NCI-H187 (cell line): ENCODE measurements at places on chromosomes 11 and 22.

GRCh38 chr11:20980736-20981135, 311.4 kb downstream of the NELL1 start:
- DNase-seq: no peak

GRCh38 chr11:47358731-47359051, 6.2 kb upstream of the MYBPC3 start:
- no peak for DNase-seq

DNA sequence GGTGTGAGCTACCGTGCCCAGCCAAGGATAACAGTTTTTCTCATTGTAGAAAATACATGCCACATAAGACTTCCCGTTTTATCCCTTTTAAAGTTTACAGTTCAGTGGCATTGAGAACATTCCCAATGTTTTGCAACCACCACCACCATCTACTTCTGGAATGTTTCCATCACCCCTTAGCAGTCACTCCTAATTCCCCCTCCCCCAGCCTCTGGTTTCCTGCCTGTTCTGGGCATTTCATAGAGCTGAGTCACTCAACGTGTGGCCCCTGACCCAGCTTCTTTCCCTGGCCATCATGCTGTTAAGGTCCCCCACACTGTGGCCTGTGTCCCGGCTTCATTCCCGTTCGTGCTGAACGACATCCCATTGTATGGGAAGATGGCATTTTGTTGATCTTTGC, 30.7 kb downstream of the FGF4 start:
- no peak for DNase-seq

DNA sequence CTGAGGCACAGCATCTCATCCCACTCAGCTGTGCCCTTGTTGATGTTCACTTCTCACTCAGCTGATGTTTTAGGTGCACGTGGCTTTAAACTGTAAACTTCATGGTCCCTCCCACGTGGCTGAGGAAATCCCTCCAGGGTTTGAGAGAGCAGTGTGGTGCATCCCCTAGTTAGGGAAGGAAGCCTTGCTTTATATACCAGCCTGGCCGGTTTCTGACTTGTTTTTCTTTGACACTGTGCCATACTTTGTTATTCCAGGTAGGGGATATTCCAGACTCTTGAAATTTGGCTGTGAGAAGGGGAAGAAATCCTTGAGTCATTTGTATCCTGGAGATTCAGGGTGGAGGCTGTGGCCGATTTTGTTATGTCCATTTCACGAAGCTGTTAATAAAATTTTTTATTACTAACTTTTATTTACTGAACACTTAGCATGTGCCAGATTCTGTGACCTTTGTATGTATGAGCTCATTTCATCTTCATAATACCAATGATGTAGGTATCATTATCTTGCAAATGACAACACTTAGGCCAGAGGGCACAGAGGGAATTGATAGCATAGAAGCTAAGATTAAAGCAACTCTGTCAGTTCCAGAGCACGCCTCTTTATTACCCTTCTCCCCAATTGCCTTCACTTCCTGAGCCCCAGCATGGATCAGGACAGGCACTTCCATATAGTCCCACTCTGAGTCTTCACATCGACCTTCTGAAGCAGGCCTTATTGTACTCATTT, 116.6 kb downstream of the NAV2 start:
- DNase-seq: no peak

DNA sequence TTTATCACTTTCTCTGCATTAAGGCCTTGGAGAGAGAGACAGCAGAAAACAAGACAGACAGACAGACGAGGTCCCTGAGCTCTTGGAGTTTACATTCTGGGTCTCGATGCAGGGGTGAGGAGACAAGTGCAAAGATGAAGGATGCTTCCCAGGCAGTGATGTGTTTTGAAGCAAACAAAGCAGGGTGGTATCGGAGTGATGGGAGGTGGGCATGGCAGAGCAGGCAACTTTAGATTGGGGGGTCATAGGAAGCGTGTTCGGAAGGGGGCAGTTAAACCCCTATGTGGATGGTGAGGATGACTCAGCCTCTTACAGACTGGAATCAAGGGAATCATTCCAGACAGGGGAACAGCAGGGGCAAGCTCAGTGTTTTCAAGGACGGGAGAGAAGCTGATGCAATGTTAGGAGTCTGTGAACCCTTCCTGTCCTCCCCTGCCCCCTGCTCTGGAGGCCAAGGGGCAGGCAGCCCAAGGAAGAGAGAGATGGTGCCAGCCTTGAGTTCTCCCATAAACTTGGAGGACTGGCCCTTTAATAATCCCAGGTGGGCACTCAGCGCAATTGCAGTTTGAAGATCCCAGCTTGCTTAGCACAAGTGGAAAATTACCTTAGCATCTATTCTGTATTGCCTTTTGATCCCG, 180.2 kb downstream of the CHST1 start:
- no peak for DNase-seq

DNA sequence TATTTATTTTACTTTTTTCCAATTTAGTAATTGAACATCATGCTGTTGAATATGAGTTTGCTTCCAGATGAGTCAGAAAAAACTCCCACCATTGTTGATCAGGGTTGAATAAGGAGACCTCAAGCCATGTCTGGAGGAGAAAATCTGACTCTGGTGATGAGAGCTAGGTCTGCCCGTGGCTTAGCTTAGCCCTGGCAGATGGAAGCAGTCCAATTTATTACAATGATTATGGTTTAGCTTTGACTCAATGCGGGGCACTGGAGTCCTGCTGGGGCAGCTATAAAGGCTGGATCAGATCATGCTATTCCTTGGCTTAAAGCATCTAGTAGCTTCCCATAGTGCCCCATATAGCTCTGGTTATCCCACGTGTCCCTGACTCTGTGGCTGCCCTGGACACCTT, 506.5 kb downstream of the MN1 start:
- no peak for DNase-seq

DNA sequence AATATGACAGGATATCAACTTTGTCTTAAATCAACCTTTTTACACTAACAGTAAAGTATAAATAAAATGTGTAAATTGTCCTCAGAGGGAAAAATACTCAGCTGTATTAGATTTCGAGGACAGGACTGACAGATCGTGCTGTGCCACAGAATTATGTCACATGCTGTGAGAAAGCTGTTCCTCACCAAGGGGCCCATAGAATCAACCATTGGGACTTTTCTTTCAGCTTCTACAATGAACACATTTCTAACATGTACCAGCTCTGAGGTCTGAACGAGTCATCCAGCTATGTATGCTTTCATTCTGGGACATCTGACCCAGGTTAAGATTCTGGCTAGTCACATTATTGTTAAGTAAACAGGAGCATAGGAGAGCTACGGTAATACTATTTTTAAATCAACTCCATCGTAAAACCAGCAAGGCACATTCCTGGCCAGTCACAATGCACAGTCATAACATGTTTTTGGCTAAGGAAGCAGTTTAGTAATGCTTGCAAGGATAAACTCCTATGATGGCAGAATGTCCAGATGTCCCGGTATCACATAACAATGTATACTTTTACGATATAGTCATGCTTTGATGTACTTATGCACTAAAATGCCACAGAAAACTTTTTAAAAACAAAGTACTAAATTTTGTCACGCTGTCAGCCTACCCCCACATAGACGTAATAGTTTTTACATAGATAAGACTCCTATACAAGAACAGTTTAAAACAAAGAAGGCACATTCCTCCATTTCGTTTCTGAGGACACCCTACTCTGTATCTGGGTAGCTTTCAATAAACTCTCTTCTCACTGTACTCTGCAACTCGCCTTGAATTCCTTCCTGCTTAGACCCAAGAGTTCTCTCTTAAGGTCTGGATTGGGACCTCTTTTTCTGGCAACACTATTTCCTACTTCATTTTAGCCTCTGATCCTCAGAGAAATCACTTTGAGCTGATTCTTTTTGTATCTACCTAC, 27.4 kb downstream of the ZNF214 start:
- DNase-seq: no peak

GRCh38 chr11:67055812-67056211, 835 bp upstream of the RHOD start:
- DNase-seq: no peak

GRCh38 chr11:12745787-12746186, 71.6 kb downstream of the TEAD1 start:
- DNase-seq: no peak

DNA sequence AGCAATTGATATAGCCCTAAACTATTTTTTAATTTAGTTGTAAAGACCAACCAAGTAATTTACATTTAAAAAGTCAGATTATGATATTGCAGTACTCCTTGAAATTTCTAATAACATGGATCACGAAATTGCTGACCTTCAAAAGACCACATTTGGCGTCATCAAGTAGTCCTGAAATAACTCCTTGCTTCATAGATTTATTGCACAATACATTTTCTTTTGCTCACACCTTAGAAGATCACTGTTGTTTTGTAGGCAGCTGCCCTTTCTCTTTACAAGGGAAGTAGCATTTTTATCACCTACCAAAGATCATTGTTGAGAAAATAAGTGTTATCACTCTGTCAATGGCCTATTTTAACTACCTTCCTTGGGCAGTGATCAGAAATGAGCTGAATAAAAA, 815.8 kb downstream of the METTL15 start:
- DNase-seq: no peak

GRCh38 chr22:35349704-35350538, 31.0 kb upstream of the HMOX1 start:
- DNase-seq: no peak

DNA sequence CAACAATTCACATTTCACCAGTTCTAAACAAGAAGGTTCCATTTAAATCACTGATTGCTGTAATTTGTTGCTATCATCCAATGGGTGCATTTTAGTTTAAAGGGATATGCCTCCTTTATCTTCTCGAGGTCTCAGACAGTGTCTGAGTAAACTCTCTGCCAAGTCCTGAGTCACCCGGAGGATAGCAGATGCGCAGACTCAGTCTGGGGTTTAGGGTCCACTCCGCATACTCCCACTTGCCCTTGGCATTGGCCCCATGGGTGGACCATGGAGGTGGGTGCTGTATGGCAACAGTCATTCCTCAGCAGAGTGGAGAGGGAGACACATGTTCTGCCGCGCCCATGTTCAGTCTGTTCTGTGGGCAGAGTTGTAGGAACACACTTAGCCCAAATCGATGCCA, 65.4 kb upstream of the CRTAM start:
- no peak for DNase-seq

DNA sequence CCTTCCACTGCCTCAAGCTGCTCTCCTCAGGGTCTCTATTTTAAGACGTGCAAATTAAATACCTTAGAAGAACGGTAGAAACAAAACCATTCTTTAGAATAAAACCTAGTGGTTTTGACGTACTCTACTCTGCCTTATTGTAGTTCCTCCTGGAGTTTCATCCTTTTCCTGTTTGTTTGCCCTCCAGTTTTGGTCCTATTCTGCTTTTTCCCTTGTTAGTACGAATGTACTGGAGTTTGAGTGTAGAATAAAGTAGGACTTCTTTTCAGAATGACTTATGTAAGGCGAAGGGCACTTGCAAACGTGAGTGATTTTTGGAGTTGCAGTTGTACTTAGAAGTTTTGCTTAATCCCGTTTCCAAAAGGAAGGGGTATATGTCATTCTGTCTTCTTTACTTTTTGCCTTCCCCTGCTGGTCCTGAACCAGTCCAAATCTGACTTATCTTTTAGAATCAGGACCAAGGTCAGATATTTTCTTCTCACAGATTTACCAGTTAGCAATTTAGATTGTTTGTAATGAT, 1.4 kb downstream of the SIK2 start:
- DNase-seq: no peak

DNA sequence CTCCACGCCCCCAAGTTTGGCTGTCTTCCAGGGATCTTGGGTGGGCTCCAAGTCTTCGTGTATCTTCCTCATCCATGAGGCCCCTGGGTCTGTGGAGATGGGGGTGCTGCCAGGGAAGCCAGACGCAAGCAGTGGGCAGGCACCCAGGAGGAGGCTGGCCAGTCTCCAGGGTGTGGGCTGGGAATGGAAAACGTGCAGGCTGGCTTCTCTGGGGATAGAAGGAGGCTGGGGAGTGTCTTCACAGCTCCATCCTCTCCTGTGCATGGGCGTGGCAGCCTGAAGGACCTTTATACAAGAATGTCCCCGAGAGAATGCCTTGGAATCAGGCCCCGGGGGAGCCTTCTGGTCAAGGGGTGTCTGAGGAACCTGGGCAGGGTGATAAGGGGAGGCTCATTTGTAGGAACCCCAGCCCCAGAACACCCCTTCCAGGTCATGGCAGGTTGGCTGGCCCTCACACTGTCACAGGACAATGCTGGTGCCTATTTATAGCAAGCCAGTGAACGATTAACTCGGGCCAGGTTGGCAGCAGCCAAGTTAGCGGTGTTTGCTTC, 14.0 kb downstream of the SGSM1 start:
- DNase-seq: no peak

DNA sequence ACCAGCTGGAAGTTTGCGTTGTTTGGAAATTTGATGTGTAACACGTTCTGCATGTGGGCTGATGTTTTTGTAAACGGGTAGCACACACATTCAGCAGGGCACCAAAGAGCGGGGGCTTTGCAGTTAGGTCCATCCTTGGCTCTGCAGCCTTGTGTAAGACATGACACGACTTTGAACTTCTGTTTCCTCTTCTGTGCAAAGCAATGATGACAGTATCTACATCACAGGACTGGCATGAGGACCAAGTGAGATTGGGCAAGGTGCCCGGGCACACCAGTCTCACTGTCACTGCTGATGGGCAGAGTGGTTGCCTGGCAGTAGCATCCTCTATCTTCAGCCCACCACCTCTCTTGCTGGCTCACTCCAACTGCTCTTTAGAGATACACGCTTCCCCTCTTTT, 3.3 kb downstream of the TCN2 start:
- no peak for DNase-seq

DNA sequence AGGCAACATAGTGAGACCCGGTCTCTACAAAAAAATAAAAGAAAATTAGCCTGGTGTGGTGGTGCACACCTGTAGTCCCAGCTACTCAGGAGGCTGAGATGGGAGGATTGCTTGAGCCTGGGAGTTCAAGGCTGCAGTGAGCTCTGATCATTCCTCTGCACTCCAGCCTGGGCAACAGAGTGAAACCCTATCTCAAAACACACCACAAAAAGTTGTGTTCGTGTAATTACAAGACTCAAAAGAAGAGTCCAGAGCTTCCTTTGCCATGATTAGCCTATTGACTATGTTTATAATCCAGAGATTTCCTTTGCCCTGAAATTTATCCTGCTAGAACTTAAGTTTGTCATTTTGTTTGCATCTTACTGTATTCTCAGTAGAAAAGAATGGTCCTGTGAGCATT, 21.0 kb downstream of the SGSM3 start:
- no peak for DNase-seq

DNA sequence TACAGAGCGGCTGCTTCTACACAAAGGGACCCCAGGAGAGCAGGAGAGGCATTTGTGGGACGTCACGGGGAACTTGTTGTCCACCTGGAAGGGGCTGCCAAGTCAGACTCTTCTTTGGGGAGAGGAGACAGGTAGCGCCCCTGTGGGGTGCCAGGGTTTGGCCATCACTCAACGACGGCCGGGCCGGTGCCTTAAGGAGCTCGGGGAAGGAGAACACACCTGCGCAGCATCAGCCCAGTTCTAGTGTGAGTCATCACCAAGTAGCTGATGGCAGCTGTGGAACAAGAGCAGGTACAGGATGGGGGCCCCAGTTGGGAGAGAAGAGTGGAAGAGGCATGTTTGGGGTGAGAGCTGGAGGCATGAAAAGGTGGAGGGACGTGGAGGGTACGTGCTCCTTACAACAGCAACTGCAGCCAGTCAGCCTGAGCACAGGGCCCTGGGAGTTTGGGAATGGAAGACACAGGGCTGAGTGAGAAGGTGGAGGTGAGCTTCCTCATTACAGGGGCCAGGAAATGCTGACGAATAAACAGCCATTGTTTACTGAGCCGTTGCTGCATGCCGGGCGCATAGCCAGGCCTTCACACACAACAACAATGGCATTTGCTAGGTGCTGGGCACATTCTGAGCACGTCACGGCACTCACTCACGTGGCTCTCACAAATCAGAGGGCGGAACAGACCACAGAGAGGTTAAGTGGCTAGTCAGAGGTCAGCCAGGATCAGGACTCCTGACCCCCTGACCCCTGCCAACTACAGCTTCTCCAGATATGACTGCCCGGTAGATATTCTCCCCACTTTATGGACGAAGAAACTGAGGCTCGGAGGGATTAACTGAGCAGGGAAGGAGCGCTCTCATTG, 29.1 kb upstream of the TP53I11 start:
- no peak for DNase-seq
